ENCODE measurements at places on chromosomes 1 and 21.
A peak's percentile ranks its signal among the peaks of the same experiment; 100 is the strongest.

- DNase-seq: no peak
Measured at GRCh38 chr1:95115708-95116137, 1.4 kb upstream of the TLCD4 start.

GRCh38 chr1:231634323-231635013 is 7.9 kb downstream of the DISC1 start:
- DNase-seq: no peak

GRCh38 chr1:218617986-218618385 is 272.9 kb downstream of the TGFB2 start:
- DNase-seq: no peak

DNA sequence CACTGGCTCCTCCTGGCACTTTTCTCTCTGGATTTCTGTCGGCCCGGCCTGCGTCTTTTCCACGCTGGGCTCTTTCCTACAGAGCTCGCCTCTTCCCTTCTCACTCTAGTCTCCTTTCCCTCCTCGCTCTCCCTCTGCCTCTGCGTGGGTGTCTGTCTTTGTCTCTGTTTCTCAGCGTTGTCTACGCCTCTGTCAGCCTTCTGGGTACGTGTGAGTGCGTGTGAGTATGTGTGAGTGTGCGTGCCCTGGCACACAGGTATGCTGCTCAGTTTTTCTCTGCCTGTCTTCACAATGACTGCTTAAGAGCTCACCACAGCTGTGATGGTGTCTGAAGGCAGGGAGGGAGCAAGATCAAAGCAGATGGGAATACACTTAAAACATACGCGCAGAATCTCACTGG is 77.7 kb downstream of the KIRREL1 start:
- DNase-seq: no peak

DNA sequence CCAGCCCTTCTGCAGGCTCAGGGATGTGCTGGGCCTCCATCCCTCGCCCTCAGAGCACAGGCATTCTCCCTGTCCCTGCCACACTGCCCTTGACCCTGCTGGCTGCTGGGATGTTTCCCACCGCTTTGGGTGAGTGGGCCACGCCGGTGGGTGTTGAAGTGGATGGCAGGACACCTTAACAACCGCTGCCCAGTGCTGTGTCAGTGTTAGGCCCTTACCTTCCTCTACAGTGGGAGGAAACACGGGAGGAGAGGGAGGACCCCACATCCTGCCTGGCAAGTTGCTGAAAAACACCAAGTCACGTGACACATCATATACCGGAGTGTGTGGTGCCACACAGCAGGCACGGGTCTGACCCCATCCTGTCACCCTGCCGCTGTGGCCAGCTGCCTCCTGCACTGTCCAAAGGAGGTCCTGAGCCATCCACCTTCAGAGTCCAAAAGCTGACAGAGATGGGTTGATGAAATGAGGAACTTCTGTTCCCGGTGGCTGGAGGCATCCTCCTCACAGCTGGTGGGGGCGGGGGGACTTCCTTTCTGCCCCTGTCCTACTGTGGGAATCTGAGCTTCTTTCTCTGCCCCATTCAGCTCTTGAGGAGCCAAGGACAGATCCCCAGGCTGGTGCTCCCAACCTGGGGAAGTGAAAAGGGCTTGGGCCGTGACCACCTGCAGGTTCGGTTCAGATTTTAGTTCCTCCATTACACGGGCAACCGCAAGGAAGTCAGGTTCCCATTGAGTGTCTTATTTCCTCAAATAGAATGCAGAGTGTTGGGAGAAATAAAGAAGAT is 3.2 kb upstream of the THEMIS2 start:
- DNase-seq: no peak

GRCh38 chr21:20802631-20803260 is 195.5 kb upstream of the NCAM2 start:
- no peak for DNase-seq

DNA sequence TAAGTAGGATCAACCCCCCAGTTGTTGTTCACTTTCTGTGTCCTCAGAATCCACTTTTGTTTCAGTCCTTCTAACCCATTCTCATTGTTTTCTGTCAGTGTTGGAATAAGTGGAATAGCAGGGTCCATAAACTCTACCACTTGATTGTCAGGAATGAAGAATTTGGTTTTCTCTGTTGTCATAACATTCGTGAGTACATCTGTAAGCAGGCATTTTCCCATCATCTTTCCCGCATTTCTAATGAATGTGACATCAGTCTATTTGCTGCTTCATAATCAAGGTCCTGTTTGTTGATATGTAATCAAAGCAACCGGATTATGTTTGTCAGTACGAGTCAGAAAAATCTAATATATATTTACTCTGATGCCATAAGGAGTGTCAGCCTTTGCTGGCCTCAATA is 147.1 kb downstream of the KIF26B start:
- DNase-seq: no peak

DNA sequence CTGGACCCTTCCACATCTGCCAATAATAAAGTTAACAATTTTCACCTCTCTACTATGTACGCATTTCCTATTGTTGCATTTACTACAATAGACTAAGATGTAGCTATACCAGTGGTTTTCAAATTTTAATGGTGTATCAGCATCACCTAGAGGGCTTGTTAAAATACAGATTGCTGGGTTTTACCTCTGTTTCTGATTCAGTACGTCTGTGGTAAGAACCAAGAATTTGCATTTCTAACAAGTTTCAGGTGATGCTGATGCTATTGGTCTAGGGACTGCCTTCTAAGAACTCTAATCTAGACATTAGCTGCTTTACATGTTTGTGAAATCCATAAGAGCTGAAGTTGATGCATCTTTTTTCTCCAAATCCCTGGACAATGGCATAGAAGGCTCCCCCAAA is 59.7 kb downstream of the ERICH3 start:
- no peak for DNase-seq

- no peak for DNase-seq
Measured at GRCh38 chr1:184624626-184625025, 130.0 kb downstream of the EDEM3 start.

DNA sequence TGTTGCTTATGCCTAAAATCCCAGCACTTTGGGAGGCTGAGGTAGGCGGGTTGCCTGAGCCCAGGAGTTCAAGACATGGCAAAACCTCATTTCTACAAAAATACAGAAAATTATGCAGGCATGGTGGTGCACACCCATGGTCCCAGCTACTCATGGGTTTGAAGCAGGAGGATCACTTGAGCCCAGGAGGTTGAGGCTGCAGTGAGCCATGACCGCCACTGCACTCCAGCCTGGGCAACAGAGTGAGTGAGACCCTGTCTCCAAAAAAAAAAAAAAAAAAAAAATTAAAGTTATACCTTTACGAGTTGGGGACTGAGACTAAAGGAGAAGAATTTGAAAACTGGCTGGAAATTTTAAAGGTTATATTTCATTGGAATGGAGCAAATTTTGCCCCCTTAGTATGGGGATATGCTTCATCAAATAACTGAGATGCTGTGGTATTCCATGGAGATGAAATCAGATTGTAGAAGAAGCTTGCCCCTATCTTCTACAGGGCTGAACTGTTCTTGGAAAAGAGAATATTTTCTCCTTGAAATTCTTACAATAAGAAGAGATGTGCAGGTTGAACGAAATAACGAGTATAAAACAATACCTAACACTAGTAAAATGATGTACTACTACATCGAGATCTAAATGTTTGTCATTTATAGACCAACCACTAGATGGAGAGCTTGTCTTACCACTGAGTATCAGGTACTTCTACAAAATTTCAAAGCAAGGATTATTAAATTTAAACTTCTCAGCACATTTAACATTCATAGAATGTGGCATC is 34.9 kb upstream of the SCYL3 start:
- no peak for DNase-seq

GRCh38 chr1:198630863-198631262 is 8.0 kb upstream of the PTPRC start:
- no peak for DNase-seq

DNA sequence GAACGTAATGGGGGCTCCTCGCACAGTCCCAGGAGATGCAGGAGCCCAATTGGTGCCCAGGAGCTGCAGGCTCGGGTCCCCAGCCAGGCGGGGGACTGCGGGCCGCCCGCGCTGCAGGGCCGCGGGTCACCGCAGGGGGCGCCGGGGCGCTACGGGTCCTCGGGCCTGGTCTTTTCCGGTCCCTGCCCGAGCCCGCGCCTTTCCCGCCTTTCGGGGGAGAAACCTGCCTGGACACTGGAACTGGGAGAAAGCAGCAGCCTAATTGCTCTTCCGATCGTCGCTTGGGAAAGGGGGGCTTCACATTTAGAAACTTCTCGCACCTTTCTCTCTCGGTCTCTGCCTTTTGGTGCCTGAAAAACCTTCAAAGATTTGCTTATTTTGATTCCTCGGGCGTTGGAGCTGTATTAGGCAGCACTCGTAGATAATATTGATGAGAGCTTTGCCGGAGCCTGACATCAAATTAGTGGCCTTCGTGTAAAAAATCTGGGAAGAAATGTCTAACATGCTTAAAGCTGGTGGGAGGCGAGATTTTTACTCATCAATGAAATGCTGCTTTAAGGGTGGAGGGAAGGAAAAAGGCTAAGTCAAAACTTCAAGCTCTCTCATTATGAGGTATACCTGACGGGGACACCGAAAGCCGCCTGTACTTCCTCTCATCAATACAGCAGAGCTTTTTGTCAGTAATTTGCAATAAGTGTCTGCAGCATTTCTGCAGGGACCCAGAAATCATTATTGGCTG is 12.6 kb upstream of the BARHL2 start:
- DNase-seq: no peak

DNA sequence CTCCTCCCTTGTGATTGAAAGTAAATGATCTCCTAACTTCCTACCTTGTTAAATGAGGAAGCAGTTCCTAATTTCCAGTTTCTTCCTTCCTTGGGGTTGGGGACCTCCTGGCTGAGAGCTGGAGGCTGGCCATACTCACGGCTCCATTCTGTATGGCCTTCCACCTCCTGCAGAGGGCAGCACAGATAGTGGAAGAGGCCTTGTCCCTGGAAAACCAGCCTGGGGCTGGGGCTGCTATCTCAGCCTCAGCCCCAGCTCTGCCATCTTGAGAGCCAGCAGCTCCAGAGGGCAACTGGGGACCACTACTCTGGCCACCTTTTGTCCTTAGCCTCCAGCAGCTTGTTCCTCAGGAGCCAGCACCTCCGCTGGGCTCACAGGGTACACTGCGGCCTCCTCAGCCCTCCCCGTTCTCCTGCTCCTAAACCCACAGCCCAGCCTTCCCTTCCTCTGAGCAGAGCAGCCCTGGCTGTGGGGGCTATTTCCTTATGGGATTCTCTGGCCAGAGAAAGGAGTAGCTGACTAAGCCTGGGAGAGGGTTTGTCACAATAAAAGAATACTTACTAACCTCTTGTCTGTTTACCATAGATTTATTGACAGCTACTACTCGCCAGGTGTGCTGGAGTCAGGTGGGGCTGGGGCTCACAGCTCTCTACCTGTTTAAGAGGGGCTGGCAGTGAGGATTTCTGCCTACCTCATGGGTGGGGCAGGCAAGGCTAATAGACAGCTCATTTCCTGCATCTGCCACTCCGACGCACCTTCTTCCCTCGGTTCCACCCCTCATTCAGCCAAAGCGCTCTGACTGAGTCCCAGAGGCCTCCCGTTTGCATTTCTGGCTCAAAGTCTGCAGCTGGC is 6.3 kb downstream of the TMEM234 start:
- peak; percentile 85 for DNase-seq

GRCh38 chr1:20847611-20848080 is 60.5 kb upstream of the HP1BP3 start:
- no peak for DNase-seq

DNA sequence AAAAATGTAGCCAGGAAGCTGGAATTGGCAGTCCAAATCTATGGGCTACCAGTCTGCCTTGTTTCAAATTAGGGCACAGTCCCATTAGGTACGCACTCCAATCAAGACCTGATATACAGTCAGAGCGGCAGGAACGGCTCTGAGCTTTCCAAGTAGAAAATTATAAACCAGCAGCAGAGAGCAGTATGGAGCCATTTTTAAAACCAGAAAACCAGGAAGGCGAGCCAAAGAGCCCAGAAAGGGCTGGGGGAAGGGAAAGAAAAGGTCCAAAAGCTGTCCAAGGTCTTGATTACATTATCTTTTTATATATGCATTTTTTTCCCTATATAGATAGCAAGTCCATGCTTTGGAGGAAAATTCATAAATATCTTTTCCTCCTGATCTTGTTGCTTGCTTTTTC is 719.0 kb downstream of the RWDD3 start:
- no peak for DNase-seq

DNA sequence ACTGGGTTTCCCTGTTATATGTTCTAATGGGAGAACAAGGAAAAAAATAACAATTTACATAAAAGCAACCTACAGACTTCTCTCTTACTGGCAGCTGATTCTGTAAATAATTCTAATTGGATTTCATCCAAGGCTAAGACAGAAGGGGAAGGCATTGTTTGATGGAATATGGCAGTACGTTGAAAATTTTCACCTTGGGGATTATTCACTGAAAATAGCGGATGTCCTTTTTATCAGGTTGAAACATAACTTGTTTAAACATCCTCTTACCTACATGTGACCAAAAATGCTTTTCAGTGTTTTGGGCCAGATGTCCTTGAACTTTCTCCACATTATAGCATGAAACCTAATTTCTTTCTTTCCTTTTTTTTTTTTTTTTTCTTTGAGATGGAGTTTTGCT is 24.9 kb downstream of the TSNAX start:
- DNase-seq: no peak

DNA sequence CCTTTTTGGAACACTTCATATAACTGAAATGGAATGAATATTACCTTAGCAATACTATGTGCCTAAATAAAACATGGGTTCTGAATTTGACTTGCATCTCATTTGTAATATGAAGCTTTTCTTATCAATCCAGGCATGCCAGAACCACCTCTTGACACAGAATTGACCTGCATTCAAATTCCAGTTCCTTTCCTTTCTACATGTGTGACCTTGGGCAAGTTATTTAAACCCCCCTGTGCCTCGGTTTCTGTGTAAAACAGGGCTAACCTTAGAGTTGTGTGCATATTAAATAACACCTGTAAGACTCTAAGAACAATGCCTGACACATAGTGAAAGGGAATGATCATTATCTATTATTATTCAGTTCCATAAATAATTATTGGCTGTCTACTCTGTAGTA is 2.0 kb upstream of the NOS1AP start:
- DNase-seq: no peak

GRCh38 chr1:58576727-58577653 is at the start of gene TACSTD2:
Gene TACSTD2, minus strand, starts transcription at chr1:58577252. Its CDS starts 96 bp downstream, at chr1:58577156.
- DNase-seq: peak; percentile 44

DNA sequence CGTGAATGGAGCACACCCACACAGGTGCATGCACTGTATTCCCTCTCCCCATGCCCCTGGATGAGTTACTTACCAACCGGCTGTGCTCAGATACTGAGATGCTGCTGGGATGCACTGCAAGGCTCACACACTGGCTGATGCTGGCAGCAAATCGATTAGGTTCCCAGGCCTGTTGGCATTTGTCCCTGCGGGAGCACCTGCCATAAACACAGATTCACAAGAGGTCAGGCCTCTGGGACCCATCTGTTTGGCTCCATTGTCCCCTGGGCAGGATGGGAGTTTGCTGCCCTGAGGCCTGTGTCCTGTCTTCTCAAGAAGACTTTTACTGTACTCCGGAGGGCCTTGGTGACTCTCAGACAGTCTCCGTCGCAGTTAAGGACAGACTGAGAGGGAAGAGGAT is 145.4 kb downstream of the PLXNA2 start:
- DNase-seq: no peak
